ENCODE measurements at places on chromosomes 3 and 15.

DNA sequence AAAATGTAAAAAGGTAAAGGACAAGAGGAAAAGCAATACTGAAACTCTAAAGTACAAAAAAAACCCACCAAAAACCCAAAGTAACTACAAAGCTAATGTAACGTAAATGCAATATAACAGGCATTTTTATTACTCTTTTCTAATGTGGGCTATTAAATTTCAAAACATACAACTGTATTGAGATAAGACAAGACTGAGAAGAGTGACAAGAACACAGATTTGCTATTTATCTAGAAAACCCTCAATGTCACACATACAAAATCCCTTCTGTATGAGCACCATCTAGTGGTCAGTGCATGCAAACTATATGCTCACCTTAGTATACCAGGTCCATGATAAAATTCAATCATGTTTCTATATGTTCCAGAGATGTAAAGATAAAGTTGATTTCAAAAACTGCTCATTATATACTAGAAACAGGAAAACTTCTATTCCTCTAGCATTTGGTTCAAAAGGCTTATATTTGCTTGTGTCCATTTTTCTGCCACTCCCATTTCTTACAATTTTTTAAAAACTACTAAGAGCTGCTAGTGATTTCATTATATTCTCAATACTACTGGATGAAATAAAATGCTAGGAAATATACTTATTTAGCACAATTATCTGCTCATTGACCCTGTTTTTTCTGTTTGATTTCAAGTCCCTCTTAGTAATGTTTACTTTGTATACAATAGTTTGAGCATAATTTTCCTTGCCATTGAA lies 111.4 kb downstream of the DLG1 start:
- DNase-seq: no peak

DNA sequence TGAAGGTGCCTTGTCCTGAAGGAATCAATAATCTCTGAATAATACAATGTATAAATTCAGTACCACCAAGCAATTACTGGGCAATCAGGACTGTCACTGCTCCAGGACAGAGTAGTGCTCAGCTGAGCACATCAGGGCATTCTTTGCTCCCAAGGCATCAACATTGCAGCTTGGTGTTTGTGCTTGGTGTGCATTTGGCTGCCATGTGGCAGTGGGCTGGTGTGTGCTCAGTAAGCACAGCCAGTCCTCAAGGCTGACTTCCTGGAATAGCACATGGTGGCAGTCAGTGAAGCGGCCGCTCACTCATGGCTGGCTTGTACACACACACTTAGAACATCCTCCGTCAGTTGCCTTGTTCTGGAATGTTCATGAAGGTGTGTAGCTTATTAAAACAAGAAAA lies 217.0 kb downstream of the EPHB1 start:
- no peak for DNase-seq

DNA sequence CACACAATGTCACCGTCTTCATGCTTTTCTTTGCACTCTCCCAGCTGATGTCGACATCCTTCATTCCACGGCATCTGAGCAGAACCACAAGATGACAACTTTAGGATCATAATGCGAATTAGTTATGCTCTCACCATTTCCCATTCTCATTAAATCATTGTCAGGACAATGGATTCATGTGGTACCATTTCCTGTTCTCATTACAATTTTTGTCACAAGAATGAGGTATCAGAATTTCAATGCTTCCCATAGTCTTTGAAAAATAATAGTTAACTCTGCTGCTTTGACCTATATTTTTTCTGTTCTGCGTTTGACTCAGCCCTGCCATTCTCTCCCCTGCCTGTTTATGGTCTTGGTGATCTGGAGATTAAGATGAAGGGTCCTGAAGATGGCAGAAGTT lies 175.7 kb upstream of the MDFIC2 start:
- DNase-seq: no peak

GRCh38 chr15:51390241-51390965 lies 48.9 kb downstream of the GLDN start:
- DNase-seq: no peak

GRCh38 chr3:124200407-124200806 lies 208.5 kb upstream of the ROPN1 start:
- DNase-seq: no peak

- DNase-seq: peak; percentile 53
Observed at GRCh38 chr3:160755776-160756304, at the start of gene PPM1L. PPM1L (plus strand) TSS chr3:160756231.

DNA sequence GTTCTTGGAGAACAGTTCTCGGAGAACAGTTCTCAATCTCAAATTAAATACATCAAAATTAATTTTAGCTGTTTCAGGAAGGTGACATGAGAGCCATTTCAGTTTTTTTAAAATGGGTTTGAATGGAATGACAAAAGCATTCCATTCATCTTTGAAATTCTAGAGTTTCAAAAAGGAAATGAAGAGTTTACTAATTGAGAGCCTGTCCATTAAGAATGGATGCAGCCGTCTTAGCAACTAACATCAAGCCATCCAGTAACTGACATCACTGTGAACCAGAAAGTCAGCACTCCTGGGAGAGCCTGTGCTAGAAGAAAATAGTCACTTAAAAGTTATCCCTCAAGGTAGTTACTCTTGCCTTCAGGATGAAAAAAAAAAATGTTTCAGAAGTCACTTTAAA lies 47.0 kb upstream of the FSTL1 start:
- no peak for DNase-seq

DNA sequence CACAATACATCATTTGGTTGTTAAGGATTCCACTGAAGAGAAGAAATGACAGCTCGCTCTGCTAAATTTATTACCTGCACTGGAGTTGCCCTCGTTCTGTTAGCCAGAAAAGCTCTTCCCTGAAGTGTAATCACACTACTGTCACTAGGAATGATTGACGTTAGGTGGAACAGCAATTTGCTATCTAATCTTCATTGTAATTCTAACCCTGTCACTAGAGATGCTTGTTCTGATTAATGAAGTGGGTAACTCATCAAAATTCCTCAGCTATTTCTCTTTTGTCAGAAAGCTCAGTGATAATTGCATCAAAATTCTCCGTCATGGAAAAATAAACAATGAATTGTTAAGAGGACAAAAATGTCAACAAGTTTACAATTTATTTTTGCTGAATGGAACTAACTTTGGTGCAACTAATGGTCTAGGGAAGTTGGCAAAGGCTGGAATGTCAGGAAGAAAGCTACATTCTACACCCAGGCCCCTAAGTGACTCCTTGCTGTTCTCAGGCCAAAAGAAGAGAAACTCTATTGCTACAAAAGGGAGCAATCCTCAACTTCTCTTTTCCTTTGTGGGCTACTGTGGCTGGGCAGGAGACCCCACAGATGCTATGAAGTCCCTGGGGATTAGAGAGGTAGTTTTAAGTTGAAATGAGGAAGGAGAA lies 34.1 kb downstream of the CCDC191 start:
- DNase-seq: no peak

DNA sequence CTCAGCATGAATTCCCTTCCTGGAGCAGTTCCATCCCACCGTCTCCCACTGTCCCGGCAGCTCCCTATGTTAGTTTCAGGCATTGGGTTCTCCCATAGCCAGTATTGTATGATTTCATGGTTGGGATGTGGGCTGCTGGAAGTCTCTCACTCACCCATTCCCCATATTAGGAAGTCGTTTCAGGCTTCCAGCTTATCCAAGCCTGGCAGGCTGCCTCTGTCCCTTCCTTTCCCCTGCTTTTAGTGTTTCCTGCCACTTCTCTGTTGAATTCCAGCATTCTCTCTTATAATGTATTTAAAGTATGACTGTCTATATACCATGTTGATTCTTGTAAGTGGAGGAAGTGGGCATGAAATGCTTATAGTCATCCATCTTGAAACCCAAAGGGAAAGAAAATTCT lies 309.7 kb upstream of the RBMS3 start:
- no peak for DNase-seq

- DNase-seq: no peak
Observed at GRCh38 chr3:81816473-81817250, 55.2 kb upstream of the GBE1 start.

- no peak for DNase-seq
Observed at GRCh38 chr15:100966997-100967396, 47.8 kb downstream of the LRRK1 start.

DNA sequence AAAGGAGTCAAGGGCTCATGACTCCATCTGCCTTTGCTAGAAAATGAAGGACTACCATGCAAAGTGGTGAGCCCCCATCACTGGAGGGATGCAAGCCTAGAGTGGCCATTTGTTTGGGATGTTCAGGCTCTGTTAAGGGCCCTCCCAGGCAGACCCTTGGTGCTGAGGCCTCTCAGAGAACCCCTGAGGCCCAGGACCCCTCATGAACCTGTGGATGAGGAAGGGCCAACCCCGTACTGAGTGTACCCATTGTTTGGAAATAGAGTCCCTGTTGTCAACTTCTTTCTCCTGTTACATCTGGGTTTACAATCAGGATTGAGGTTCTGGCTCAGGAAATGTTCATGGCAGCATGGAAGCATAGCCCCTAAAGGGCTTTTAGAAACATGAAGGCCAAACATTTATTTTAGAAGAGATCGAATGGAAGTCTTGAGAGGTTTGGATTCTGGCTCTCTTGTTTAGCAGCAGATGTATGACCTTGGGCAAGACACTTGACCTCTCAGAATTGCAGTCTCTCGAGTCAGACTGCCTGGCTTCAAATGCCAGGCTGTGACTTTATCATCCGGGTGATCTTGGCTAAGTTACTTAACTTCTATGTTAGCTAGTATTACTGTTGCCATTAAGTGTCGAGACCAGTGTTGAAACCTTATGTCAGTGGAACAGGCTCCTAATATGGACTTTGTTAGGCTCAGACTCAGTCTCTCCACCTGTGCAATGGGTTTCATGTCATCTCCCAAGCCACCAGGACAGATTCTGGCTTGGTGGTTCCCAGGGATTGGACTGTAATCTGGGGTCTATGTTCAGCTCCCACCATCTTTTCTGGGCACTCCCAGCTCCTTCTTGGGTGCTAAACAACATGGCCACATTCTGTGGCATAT lies 12.4 kb downstream of the ITGA11 start:
- no peak for DNase-seq

GRCh38 chr3:73497646-73498406 lies 126.9 kb downstream of the PDZRN3 start:
- no peak for DNase-seq

GRCh38 chr3:108221393-108221792 lies 831 bp downstream of the IFT57 start:
- no peak for DNase-seq

- no peak for DNase-seq
Observed at GRCh38 chr3:36688815-36689214, 75.5 kb downstream of the DCLK3 start.

GRCh38 chr15:75542386-75542797 lies 36.7 kb downstream of the PTPN9 start:
- no peak for DNase-seq

DNA sequence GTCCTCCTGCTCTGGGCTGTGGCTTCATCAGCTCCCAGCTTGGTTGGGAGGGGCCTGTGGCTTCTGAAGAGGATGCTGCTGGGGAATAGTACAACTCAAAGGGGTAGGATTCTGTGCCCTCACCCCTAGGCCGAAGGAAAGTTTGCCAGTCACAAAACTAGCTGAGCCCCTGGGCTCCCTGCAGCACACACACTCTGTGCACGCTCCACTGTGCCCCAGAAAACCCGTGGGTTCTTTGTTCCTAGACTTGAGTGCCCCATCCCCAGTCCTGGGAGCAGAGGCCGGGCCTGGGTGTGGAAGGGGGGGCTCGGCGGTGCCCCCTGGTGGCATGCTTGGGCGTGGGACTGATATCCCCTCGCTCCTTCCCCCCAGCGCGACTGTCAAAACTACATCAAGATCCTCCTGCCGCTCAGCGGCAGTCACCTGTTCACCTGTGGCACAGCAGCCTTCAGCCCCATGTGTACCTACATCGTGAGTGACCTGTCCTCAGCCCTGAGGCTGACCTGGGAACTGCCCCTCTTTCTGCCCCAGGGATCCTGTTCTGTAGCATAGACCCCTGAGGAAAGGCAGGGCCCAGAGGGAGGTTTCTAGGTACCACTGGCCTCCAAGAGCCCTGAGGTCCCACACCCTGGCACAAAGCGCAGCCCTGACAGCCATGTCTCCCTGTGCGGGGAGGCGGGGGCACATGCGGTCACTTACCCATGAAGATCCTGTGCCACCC lies 14.2 kb downstream of the CIB1 start:
- peak; percentile 55 for DNase-seq

- DNase-seq: no peak
Observed at GRCh38 chr3:51510996-51511395, 11.2 kb upstream of the DCAF1 start.

DNA sequence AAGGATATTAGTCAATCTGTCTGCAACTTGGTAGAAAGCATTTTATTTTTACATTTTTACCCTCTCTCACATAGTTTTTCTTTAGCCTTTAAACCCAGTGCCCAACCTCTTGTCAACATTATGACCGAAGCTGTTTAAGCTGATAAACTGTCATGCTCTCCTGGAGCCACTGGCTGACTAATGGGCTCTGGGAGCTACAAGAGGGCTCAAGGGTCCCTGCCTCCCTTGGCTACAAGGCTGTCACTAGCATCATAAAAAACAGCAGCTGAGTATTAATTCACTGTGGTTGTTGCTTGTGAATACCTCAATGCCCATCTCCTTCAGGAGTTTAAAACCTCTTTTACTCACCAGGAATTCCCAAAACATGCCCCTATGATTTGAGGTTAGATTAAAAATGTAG lies 237.9 kb downstream of the ZMAT3 start:
- no peak for DNase-seq

DNA sequence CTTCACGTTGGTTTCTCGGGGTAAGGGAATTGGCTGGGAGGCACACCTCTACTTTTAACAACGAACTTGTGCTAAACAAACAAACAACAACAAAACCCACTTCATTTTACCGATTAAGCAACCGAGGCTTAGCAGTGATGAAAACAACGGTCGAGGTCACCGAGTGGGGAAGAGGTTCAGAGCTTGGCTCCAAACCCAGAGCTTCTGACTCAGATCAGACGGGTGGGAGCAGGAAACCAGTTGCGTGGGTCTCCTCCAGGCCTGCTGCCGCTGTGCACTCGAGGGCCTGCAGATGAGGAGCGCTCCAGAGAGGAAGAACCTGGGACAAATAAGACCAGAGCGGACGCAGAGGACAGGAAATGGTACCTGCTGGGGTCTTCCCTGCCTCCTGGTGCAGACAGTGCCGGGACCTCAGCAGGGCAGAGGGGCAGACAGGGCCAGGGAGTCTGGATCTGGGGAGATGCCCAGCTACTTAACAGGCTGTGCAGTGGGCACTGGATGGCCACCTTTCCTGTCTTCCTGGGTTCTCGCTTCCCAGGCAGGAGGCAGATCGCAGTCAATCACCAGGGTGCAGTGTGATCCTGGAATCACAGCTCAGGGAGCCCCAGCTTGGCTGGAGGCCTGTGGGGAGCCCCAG lies 99.0 kb upstream of the MEF2A start:
- no peak for DNase-seq

DNA sequence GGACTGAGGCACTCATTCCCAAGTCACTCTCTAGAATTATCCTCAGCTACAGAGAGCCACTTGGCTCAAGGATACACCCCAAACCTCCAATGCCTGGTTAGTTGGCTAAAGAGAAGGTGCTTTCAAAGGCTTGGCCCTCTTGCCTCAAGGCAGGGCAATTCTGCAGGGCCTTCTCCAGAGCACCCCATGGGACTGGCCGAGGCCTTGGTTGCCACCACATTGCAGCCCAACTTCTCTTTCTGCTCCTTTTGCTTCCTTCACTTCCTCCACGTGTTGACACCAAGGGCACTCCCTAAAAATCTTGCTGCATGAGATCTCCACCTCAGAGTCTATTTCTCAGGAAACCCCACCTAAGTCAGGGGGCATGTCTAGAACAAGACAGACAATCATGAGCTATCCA lies 36.7 kb downstream of the MEGF11 start:
- DNase-seq: no peak

GRCh38 chr3:89455240-89455639 lies 347.8 kb downstream of the EPHA3 start:
- DNase-seq: no peak
